Spleen (tissue), 13 donors: ENCODE measurements at places on chromosomes 6 and 20. TPM values are rescaled to one million over a fixed set of nuclear protein-coding genes. Genes with fewer than 3 reads are reported as not detected.

DNA sequence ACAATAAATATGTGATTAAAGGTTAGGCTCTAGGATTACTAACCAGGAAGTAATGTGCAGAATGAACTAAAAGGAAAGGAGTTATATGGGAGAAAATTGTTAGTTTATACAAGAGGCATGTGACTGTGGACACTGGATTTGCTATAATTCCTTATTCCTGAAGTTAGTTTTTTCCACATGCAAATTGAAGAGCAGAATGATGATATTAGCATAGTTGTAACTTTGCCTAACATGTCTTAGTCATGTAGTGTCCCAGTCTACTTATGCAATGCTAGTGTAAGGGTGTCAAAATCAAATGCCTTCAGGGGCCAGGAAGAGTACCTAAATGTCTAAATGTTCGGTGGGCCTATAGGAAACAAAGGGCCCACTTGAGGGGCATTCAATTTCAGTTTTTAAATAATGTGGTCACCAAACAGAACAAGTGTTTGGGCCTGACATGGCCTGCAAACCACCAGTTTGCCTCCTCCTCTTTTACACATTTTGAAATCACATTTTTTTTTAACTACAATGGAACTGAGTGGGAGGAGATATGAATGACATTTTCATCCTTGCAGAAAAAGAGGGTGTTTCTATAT lies 28.0 kb upstream of the CEP85L start:
- DNase-seq, result no peak

DNA sequence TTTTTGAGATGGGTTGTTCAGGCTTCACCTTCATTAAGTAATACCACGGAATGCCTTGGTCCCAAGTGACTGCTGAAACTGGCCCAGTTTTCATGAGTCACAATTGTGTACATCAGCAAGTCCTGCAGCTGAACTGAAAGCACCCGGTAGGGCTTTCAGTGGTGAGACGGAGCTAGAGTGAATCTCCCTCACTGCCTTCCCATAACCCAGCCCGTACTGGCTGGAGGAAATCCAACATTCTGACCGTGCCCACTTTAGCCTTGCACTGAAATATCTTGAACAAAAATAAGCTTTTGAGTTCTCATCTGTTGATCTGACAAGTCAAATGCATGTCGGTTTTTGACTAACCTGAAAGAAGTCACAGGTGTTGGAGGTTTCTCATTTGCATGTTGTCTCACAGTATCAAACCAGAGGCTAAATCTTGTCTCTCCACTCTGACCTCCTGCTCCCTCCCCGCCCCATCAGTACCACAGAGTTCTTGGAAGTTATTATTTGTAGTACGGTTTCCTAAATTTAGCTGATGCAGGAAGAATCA lies 35.9 kb downstream of the DUSP22 start:
- DNase-seq, result no peak

DNA sequence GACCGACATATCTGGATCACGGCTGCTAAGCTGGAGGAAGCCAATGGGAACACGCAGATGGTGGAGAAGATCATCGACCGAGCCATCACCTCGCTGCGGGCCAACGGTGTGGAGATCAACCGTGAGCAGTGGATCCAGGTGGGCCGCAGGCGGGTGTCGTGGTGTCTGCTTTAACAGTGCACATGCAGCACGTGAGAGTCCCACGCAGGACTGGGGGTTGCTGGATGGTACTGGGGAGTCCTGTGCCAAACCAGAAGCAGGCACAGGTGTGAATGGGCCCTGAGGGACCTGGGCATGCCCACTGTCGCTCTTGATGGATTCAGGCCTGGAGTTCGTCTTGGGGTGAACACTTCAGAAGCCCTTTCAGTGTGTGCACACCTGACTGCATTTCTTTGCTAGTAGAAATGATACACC lies 24.6 kb upstream of the C20orf204 start:
- no peak for DNase-seq

GRCh38 chr6:167920165-167920564 lies 77.3 kb upstream of the KIF25 start:
- DNase-seq, result no peak

DNA sequence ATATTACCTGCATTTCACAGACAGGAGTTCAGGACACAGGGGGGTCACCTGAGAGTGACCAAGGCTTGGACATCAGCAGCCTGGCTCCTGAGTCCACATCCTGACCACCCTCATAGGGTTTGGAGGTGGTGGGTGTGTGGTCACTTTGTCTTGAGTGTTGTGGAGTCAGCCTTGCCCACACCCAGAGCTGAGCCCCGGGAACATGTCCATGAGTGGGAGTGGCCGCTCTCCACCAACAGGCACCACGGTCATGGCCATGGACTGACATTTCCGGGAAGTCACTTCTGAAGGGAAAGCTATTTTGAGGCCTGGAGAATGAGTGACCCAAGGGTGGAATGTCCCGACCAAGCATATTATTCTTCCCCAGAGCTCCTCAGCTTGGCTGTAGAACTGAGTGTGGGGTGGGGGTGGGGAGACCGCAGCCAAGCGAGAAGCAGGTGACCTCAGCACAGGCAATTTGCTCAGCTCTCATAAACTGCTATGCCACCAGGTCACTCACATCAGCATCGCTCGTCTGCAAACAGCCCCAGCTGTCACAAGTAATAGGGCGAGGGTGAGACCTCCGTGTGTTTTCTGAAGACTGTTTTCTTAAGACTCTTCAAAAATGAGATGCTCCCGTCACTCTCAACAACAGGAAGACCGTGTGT lies 348.6 kb upstream of the CDH4 start:
- no peak for DNase-seq

DNA sequence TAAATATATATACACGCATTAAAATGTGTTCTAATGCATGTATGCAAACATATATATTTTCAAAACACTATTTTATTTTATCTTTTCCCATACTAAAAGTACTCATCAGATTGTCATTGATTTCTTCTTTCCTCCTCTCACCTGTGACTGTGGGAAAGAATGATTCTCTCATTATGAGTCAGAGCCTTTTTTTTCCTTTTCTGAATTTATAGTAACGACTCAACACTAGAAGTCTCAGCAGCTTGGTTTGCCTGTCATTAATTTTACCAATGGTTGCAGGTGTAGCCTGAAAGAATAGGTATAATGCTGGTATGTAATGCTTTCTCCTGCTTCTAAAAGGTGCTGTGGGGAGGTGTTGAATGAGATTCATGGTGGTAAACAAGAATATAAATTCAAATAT lies 328.7 kb downstream of the UTRN start:
- DNase-seq, result no peak

FKBP1C gene
- 0.65 TPM for polyA plus RNA-seq

MROH8 gene
- polyA plus RNA-seq, result 1.0 TPM

TINAG gene
- polyA plus RNA-seq, result not detected

NHSL1 gene
- 0.39 TPM for polyA plus RNA-seq
